Spinal cord (tissue), 10 donors: ENCODE measurements at places on chromosomes 2 and 18.

DNA sequence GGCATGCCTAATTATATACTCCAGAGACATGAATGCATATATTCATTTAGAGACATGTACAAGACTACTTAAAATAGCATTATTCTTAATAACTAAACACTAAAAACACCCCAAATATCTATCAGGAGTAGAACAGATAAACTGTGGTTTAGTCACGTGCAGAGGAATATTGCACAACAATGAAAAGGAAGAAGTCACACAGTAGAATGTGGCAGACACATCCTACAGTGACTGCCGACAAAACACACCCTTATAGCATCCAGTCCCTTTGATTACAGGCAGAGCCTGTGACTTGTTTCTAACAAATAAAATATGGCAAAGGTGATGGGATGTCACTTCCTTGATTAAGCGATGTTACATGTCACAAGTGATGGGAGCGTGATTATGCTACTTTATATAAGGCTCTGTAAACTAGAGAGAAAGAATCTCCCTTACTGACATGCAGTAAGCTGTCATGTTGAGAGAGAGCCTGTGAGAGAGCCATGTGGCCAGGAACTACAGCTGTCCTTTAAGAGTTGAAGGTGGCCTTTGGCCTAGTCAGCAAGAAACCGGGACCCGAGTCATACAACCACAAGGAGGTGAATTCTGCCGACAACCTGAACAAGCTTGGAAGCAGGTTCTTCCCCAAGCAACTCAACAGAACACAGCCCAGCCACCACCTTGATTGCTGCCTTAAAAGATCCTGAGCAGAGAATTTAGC lies 39.1 kb upstream of the LGALSL start:
- DNase-seq = no peak

DNA sequence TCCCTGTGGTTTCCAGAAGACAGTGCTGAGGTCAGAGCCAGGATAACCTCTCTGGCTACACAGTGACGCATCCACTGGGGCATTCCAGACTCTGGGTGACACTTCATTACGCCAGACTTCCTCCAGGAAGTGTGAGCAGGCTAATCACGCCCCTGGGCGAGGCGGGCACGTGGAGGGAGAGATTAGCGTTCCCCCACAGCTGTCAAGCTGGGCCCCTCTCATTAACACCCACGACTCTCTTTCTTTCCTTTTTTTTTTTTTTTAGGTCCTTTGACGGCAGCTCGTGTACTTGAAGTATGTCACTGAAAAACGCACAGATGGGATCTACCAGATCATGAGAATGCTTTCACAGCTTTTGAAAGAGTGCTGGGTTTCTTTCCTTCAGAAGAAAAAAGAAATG lies 274.6 kb downstream of the AFF3 start:
- no peak for DNase-seq

DNA sequence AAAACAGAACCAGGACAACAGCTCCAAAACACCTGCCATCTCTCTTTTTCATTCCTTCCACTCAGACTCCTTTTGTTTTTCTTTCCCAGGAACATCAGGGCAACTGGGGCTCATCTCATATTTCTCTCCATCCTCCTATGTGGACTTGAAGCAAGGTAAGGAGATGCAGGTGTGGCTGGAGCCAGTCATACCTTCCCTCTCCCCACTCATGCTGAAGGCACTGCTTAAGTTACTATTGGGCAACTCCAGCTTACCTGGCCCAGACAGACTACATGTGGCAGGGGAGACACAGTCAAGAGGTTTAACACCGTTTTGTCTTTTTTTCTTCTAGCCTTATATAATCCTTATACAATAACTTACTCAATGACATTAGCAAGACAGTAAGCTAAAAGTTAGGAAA lies 38.4 kb downstream of the LAMA1 start:
- no peak for DNase-seq

GRCh38 chr2:199988151-199988550 lies 32.8 kb downstream of the MAIP1 start:
- no peak for DNase-seq

- no peak for DNase-seq
These were observed 200.1 kb upstream of the SIX2 start for GRCh38 chr2:45209302-45209701.

GRCh38 chr18:12035481-12035880 lies 54.2 kb downstream of the IMPA2 start:
- DNase-seq = no peak

DNA sequence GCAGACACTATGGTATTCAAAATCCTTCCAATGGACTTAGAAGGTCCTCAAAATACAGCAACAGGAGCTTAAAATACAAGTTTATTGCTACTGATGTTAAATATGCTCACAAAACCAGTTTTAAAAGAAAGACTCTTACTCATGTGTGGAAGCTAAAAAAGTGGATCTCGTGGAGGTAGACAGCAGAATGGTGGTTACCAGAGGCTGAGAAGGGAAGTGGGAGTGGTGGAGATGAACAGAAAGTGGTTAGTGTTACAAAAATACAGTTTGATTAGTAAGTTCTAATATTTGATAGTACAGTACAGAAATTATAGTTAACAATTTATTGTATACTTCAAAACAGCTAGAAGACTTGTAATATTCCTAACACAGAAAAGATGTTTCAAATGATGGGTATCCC lies 12.1 kb downstream of the ADAM17 start:
- DNase-seq = no peak

DNA sequence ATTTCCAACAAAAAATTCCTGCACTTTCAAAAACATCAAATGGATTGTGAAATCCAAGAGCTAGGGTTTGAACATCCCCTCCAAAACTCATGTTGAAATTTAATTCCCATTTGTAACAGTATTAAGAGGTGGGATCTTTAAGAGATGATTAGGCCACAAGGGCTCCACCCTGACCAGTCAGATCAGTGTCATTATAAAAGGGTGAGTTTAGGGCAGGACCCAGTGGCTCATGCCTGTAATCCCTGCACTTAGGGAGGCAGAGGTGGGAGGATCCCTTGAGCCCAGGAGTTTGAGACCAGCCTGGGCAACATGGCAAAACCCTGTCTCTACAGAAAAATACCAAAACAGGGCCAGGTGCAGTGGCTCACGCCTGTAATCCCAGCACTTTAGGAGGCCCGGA lies 8.9 kb downstream of the GTF3C2 start:
- no peak for DNase-seq

DNA sequence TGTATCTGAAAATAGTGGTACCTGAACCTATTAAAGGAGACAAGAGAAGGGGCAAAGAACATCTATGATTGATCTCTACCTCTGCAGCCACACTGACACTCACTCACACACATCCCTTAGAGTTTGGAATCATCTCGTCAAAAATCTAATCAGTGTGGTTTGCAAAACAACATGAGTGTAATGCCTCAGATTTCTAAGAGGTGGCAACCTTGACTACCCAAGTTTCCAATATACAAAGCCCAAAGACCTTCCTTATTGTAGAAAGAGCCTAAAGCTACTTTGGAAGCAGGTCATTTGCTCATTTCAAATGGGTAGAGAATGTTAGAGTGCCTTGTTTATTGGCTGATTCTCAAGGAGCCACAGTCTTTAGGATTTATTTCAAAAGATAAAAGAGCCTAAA lies 444.9 kb downstream of the ARHGAP15 start:
- no peak for DNase-seq

DNA sequence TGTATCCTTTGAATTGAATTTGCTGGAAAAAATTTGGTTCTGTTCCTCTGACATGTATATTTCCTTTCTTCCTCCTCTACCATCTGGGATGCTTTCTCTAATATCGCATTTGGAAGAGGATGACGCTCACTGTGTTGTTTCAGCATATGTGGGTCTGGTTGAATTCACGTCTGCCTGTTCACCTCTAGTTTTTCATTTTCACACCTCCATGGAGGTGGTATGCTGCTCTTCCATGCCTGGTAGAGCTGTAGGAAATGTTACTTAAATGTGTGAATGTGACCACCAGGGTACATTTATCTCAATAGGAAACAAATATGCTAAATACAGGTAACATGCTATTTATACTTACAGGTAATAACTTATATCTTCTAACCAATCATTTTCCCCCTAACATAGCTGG lies 44.5 kb downstream of the TSHZ1 start:
- no peak for DNase-seq

GRCh38 chr18:62672600-62672999 lies 42.7 kb upstream of the PHLPP1 start:
- no peak for DNase-seq

DNA sequence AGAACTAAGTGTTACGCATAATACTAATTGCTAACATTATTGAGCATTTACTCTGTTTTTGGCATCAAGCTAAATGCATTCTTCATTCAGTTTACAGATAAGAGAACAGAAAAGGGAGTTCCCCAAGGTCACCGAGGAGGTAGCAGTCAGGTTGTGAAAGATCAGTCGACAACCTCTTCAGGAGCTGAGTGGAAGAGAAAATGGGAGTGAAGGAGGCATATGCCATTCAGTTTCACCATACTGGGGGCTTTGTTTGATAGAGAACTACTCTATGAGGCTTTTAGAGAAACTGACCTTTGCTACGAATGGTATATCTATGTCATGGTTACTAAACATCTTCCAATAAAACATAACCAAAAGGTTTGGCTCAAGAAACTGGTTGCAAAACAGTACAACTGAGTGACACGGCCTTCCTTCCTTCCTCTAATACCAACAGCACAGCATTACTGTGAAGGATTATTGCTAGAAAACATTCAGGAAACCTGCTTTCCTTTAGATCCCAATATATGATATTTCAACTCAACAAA lies 112.1 kb downstream of the RBMS1 start:
- no peak for DNase-seq

DNA sequence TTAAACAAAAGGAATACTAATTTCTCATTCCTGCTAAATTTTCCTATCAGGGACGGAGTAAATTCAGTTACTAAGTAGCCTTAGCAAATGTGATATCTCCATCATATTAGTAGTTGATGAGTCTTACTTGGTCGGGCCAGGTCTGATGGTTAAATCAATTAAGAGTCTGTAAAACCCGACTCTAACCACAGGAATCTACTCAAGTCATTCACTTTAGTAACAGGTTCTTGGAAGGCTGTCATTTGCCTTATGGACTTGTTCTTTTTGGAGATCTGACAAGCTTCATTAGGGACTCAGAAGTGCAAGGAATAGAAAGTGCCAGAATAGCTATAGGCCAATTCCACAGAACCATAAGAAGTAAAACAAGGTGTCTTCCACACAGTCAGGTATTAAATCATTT lies 119.0 kb downstream of the GCA start:
- DNase-seq = no peak

- no peak for DNase-seq
These were observed 1.2 kb upstream of the CNNM4 start for GRCh38 chr2:96759548-96759947.

GRCh38 chr2:38692636-38693318 lies 26.9 kb downstream of the GALM start:
- DNase-seq = no peak

DNA sequence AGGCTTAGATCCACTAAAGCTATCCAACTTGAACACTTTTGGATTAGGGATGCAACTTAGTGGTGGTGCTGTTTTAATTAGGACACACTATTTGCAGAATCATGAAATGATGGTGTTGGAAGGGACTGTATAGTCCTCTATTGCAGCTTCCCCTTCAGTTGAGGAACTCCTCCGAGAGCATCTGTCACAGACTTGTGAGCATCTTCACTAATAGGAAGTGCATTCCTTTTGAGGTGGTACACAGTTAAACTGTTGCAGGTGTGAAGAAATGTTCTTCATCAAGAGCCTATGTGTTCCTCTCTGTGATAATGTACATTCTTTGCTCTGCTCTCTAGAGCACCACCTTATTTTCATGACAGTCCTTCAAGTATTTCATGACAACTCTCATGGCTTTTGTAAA lies 197.4 kb downstream of the CAMKMT start:
- no peak for DNase-seq

GRCh38 chr18:78820161-78820834 lies 159.3 kb upstream of the SALL3 start:
- no peak for DNase-seq

GRCh38 chr2:1685957-1686783 lies 58.1 kb downstream of the PXDN start:
- no peak for DNase-seq

GRCh38 chr2:70596293-70596692 lies 42.7 kb upstream of the TGFA start:
- no peak for DNase-seq

GRCh38 chr2:262117-262516 lies 1.7 kb downstream of the SH3YL1 start:
- DNase-seq = no peak
